ENCODE measurements at places on chromosomes 3 and 15.

- DNase-seq = no peak
Measured at GRCh38 chr3:126931806-126932187, 51.1 kb upstream of the PLXNA1 start.

GRCh38 chr15:79922512-79923078, 25.8 kb upstream of the MTHFS start:
- no peak for DNase-seq

- DNase-seq = no peak
Measured at GRCh38 chr3:61560517-61561373, 626 bp upstream of the PTPRG start.

GRCh38 chr15:74451861-74452835, 8.8 kb downstream of the UBL7 start:
- DNase-seq = no peak
